Hematopoietic multipotent progenitor cell treated with erythropoietin and hydrocortisone succinate and interleukin-3 and kit ligand, for 6 days (in vitro differentiated cells): ENCODE measurements at places on chromosomes 12 and 14.

GRCh38 chr12:52053536-52054209 is 2.4 kb downstream of the NR4A1 start:
- no peak for DNase-seq

DNA sequence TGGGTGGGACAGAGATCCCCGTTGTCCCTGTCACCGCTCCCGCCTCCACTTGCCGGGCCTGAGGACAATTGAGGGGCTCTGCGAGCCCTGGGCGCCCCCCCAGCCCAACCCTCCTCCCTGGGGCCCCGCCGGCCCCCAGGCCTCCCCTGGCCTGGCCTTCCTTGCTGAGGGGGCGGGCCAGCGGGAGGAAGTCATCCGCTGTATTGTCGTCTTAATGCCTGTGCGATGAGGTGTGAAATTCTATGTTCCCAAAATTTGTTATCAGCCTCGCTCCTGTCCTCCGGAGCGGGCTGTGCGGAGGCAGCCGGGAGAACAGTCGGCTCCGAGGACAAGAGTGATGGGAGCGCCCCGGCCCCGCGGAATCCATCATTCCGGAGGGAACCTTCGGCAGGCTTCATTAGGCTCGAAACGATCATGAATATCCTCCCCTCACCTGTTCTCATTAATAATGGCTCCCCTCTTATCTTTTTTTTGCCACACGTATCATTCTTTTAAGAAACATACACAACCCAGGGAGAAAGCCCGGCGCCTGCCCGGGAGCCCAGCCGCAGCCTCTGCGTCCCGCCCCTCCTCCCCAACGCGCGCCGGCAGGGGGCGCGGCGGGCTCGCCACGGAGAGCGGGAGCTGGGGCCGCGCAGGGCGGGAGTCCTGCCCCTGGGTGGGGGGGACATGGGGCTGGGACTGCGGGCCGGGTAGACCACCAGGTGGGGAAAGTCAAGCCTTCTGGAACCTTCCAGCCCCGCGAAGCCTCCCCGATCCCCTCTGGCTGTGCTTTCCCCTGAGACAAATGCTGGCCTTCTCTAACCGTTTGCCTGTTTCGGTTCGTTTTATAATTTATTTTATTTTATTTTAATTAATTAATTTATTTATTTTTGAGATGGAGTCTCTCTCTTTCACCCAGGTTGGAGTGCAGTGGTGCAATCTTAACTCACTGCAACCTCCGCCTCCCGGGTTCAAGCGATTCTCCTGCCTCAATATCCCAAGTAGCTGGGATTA is 17.1 kb upstream of the DLK1 start:
- DNase-seq = peak; percentile 44

GRCh38 chr12:109209082-109209481 is 92.7 kb downstream of the ACACB start:
- DNase-seq = no peak

DNA sequence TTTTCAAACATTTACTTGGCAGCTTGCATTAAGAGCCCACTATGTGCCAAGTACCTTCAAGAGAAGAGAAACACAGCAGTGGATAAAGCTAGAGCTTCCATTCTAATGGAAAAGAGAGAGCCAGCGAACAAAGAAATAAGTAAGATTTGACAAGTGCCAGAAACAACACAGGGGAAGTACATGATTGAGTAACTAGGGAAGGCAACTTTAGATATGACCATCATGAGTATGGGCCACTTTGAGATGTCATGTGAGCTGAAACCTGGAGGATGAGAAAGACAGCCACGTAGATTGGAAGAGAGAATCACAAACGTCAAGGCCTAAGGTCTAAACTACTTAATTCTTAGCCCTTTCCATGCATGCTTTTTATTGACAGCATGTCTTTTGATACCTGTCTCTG is 121.4 kb downstream of the ITPR2 start:
- DNase-seq = no peak
